ENCODE measurements at places on chromosomes 12 and 14.
A peak's percentile ranks its signal among the peaks of the same experiment; 100 is the strongest.

- DNase-seq: no peak
Observed at GRCh38 chr14:106670011-106670410, 1143.6 kb downstream of the TMEM121 start.

DNA sequence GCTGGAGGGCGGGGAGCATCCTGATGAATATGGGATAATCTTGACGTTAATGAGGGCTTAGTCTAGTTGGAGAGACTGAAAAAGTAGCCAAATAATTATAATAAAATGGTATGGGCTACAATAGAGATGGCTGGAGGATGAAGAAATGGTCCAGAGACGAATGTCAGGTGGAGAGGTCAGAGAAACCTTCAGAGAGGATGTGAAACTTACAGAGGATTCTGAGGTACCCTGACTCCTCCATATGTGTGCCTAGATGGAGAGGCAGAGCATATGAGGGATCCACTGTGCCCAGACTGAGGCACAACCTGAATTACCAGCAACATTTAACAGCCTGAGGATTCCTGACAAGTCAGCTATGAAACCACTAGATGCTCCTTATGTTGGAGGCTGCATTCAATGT is 417.0 kb downstream of the ATP23 start:
- no peak for DNase-seq

- DNase-seq: no peak
Observed at GRCh38 chr14:89477391-89477790, 60.4 kb upstream of the FOXN3 start.

DNA sequence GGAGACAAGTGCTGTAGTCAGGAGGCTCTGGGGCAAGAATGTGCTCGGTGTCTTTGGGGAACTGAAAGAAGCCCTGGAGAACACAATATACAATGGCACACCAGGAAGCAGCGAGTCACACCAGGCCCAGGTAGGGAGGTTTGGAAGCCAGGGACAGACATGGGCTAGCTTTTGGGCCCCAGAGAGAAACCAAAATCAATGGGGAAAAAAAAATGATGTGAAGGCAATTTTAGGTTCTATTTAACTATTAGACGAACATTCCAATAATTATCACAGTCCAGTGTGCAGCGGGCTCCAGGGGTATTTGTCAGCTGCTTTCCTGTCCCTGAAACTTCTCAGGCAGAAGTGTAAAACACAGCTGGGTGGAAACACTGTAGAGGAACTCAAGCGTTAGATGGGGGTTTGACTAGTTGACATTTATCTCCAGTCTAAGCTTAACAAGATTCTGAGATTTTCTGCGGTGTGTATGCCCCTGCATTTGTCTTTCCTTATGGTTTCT is 21.8 kb upstream of the EGLN3 start:
- no peak for DNase-seq

DNA sequence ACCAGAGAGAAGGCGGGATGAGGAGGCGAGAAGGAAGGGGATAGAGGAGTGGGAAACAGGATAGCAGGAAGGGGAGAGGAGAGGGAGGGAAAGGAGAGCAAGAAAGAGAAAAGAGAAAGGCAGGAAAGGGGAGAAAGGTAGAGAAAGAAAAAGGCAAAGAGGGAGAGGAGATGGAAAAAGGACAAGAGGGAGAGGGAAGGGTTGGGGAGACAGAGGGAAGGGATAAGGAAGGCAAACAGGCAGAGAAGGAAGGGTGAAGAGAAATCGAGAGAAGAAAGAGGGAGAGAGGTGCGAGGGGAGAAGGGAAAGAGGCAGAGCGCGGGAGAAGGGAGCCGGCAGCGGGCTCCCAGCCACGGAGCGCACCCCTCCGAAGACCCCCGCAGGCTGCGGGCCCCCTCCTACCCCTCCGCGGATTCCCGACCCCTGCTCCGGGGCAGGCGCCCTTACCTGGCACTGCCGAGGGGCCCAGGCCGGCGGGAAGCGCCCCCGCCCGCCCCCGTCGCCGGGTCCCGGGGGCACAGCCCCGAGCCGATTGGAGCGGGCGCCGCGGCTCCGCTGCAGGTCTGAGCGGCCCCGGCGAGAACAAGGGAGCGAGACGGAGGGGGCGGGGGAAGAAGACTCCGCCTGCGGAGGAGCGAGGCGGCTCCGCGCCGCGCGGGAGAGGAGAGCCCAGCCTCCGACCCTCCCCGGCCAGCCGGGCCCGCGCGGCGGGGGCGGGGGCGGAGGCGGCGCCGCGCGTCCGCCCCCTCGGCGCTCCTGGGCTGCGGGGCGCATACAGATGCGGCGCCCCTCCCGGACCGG is at the start of gene CDH24:
CDH24 (minus strand) TSS at position 565 of the 801 bp plus-strand sequence. CDS start 1,787 bp downstream, outside the sequence.
- peak; percentile 60 for DNase-seq

- DNase-seq: no peak
Observed at GRCh38 chr14:66501592-66501991, 6.4 kb upstream of the GPHN start.

DNA sequence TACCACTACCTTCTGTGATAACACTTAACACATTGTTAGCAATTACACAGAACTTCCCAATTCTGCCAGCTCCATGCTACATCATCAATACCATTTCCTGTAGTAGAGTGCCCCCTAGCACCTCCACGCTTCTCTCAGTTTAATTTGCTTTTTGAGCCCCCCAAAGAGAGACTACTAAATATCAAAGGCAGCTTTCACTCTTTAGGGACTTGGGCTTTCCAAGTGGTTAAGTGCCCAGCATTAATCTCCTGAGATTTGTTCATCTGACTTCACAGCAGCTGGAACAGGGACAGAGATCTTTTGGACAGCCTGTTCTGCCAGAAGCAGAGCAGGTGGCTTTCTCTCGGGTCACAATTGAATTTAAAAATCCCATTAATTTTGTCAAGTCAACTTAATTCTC is 954.9 kb downstream of the DIO2 start:
- DNase-seq: no peak

All from CD4-positive, alpha-beta T cell treated with Interleukin-4 for 1 hour (primary cell).